ENCODE measurements at places on chromosomes 7 and 10.

DNA sequence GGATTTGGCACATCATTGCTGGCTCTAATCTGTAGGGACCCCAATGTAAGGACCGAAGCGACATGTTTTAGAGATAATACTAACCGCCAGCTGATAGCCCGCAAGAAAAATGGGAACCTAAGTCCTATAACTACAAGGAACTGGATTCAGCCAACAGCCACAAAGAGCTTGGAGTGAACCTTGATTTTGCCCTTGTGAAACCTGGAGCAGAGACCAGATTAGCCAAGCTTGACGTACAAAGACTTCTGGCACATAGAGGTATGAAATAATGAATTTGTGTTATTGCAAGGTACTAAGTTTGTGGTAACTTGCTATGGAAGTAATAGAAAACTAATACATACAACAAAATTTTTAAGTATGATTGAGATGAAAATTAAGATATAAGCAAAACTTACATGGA is 246.9 kb downstream of the AGMO start:
- no peak for DNase-seq

GRCh38 chr10:28878236-28878970 is 201.1 kb downstream of the BAMBI start:
- no peak for DNase-seq

DNA sequence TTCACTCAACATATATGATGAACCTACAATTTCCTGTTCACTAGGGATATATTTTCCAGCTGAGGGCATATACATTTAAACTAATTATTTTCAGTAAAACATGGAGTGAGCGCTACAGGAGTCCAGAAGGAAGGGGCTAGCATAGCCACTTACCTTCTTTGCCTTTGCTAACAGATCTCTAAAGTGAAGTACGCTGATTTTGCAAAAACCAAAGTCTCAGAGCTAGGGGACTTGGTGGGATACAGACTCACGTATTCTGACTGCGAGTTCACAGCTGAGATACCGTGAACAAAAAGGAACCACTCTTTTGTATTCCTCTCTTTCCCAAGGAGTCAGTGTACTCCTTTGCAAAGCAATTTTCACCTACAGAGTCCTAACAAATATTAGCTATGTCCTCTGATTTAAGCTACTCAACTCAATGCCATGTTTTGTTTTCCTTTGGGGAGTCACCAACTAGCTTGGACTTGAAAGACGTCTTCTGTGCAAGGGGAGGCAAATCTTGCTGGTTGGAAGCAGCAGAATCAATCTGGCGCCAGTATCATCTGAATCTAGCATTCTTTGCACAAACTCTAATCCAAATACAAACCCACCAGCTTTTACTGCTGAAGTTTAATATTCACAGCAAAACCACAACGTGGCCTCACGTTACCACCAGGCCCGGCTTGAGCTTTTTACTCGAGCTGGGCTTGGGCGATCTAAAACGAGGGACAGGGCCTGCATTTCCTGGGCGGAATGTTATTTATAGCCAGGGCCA is 657 bp downstream of the CDNF start:
- no peak for DNase-seq

DNA sequence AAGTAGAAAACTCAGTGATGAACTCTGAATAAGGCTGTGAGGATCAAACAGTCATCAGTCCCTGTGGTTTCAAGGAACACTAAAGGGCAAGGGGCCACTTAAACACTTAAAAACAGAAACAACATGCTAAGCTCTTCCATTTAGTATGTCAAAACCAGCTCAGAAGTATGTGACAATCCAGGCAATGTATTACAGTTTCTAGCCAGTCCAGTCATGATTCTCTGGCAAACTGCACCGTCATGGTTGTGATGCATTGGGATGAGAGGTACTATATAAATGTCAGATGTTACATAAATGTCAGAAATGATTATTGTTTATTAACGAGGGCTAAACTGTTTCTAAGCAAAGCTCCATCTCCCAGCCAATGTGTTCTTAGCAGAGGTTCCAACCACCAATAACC is 4.7 kb upstream of the CREB5 start:
- DNase-seq = no peak

DNA sequence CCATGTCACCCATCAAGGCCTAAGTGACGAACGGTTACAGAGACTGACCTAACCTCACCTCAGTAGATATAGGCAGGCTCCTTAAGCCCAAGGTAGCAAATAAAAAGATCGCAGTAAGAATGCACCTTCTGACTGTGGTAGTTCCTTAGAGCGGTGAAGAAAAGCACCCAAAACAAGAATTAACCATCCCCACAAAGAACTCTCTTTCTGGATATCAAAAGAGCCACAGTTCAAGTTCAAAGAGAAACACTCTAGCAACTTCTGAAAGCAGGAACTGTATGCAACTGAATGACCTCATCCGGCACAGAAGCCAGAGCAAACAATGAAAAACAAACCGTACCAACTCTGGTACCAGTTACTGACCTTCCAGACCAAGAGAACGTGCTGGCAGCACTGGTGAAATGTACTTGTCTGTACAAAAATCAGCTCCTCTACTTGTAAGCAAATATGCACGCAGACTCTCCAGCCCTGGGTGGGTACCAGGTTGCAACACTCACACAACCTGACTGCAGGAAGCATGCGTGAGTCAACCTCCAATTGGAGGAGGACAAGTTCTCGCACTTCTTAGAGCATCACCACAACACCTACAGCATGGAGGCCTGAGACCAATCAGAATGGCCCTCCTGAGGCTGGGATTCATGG is 202.7 kb downstream of the FAM107B start:
- DNase-seq = no peak

- no peak for DNase-seq
These were observed 44.9 kb downstream of the BAMBI start for GRCh38 chr10:28722065-28722803.

DNA sequence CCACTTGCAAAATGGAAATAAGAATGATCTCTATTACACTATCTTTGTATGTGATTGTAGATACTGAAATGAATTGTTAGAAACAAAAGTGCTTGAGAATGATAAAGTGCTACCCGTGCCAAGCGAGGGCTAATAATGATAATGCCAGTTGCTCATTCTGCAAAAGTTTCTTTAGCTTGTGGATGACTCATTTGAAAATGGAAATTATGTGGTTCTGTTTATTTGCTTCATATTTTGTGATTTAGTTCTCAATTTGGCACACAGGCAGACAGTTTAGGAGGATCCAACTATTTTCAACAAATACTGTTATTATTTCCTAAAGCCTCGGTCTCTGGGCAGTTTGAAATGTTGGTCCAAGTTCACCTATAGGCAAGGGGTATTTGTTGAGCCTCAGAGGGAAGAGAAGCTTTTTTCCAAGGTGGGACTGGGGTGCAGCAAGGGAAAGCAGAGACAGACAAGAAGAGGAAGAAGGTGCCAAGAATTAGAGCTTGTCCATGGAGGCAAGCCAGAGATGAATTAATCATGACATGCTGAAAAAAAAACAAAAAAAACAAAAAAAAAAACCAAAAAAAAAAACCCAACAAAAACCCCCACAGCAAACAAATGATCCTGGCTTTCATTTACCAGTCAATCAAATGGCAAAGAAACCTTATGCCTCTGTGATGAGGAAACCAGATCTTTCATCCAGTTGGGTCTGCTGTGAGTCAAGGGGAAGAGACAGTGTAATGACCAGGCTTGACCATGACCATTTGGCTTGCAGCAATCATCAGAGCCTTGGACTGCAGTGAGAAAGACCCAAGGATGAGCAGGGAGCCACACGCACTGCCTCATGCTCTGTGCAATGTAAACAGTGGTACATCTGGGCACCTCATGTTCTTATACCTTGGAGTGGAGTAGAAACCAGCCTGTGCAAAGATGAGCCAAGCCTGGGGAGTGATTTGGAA is 285.0 kb upstream of the HABP2 start:
- peak; percentile 73 for DNase-seq

GRCh38 chr10:131187274-131187673 is 124.2 kb downstream of the TCERG1L start:
- DNase-seq = no peak

- no peak for DNase-seq
These were observed 10.0 kb downstream of the HHEX start for GRCh38 chr10:92699518-92700381.

GRCh38 chr7:140525743-140526142 is 46.4 kb upstream of the MKRN1 start:
- DNase-seq = no peak

DNA sequence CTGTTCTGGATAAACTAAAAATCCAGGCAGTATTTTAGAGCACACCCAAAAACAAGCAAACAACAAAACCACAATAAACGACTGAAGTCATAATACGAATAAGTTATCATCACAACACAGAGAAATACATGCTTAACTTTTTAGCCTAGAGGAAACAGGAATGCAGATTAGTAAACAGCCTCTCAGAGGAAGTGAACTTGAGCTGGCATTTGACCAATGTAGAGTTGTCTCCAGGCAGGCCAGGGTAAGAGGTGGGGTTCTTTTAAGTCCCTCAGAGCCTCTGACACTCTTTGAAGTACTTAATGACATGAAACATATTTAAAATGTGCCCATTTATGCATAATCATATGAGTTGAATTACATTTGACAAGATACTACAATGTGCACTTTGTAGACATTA is 43.3 kb upstream of the PLXDC2 start:
- no peak for DNase-seq

DNA sequence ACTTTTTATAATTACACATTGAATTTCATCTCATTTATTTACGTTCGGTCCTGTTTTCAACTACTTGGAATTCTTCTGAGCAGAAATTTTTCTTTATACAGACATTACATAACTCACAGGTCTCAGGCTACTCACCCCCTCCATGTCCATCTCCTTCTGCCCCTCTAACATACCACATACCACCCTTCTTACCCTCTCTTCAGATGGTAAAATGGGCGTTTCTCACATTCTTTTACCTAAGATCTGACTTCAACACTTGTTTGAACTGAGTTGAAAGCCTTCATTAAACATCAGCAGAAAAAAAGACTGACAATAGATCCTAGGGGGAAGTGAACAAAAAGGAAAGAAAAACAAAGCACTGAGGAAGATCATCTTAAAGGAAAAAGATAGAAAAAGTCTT is 309.7 kb downstream of the CTNNA3 start:
- no peak for DNase-seq

DNA sequence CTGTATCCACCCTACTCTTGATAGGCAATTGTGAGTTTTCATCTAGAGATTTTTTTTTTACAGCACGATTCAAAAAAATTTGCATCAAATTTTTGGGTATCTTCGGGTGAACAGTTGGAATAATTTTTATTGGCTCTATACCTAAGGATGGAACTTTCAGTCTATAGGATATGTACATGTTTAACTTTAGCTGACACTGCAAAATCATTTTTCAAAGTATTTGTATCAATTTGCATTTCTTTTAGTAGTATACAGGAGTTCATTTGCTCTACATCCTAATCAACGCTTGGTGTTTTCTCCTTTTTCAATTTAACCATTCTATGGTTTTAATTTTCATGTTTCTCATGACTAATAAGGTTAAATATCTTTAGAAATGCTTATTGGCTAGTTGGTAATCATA is 11.7 kb downstream of the MGAM2 start:
- no peak for DNase-seq

DNA sequence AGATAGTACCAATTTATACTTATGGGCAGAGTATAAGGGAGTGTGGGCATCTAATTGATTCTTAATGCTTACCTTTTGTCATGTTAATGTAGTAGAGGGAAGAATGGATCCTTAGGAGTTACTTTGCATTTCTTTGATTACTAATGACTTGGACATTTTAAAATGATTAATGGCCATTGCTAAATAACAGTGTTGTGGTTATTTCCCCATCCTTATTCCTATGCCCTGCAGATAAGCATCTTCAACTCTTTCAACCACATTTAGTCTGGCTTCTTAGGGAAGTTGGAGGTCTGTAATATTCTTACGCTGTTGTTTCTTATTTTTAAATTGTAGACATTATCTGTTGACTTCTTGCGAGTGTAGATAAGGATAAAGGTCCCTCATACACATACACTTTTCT is 37.2 kb downstream of the KAT6B start:
- DNase-seq = no peak

GRCh38 chr10:27072436-27073114 is 27.7 kb downstream of the ANKRD26 start:
- no peak for DNase-seq

Data from HFF-Myc (cell line).